DMS79 (cell line): ENCODE measurements at places on chromosomes 5 and 9.

DNA sequence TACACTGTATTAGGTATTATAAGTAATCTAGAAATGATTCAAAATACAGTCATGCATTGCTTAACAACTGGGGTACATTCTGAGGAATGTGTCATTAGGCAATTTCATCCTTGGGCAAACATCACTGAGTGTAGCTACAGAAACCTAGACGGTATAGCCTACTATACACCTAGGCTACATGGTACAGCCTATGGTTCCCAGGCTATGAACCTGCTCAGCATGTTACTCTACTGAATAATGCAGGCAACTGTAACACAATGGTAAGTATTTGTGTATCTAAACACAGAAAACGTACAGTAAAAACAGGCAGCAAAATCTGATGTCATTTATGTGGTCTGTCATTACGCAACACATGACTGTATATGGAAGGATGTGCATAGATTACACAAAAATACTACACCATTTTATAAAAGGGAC lies 96.8 kb downstream of the RAPGEF6 start:
- no peak for DNase-seq

- DNase-seq = no peak
These were observed 52.9 kb downstream of the MACROH2A1 start for GRCh38 chr5:135345956-135346731.

- no peak for DNase-seq
These were observed 171.8 kb upstream of the RAI14 start for GRCh38 chr5:34484216-34484920.

DNA sequence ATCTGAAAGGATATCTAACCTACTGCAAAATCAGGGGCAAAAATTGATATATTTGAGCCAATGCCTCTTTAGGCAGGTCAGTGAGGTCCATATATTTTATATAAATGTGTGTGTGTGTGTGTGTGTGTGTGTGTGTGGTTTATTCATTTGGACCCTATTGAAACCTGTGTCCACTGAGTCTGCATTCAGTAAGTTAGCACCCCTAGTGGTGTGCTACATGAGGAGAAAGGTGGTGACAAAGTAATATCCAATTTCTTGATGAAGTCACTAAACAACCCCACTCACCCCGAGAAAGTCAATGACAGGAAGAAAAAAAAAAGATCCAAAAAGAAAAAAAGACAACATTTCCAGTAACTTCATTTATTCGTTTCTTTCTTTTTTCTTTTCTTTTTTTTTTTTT lies 4.1 kb downstream of the FBXW11 start:
- no peak for DNase-seq
